ENCODE measurements at places on chromosomes 1 and 21. TPM values are rescaled to one million over a fixed set of nuclear protein-coding genes. Genes with fewer than 3 reads are reported as not detected.

DNA sequence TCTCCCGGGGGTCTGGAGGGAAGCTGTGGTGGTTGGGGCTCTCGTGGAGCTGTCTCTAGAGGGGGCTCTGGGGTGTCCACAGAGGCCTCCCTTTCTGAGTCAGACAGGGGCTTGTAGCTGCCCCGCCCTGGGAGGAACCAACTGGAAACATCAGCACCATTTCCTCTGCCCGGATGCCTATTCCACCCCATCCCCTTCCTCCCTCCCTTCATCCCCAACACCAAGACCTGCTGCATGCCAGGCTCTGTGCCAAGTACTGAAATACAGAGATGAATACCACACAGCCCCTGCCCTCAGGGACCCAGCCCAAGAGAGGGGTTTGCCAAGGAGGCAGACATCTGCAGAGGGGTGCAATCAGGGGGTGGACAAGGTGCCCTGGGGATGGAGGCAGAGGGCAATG lies 125.6 kb upstream of the ADAR start:
- no peak for DNase-seq

Gene GJA9
- polyA plus RNA-seq, result not detected

- DNase-seq, result no peak
Observed at GRCh38 chr1:150842343-150842742, 34.1 kb downstream of the ARNT start.

Gene CYYR1
- not detected for polyA plus RNA-seq

DNA sequence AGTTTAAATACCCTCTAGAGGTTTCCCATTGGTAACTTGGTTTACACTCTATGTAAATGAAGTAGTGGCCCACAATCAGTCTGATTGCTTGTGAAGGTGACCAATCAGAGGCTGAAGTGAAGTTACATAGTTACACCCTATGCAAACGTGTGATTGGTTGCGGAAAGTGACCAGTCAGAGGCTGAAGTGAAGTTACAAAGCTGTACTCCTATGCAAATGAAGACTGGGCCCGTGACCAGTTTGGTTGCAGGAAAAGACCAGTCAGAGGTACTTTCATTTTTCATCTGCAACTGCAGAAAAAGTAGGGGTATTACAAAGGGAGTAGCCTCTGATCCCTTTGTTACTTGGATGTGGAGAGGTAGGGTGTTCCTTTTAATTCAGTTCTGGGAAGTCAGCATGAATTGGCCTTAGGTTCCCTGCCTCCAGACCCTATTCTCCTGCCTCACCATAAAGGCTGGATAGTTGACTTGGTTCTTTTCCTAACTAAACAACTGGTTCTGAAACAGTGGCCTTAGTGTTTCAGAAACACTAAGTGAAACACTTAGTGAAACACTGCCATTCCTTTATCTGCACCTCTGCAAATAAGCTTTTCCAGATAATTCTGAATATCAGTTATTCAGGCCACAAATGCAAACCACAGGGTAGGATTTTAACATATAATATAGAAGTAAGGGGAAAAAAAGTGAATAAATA lies 39.3 kb downstream of the MAGI3 start:
- peak; percentile 27 for DNase-seq

GRCh38 chr1:79554688-79555087 lies 548.2 kb upstream of the ADGRL4 start:
- DNase-seq, result no peak

DNA sequence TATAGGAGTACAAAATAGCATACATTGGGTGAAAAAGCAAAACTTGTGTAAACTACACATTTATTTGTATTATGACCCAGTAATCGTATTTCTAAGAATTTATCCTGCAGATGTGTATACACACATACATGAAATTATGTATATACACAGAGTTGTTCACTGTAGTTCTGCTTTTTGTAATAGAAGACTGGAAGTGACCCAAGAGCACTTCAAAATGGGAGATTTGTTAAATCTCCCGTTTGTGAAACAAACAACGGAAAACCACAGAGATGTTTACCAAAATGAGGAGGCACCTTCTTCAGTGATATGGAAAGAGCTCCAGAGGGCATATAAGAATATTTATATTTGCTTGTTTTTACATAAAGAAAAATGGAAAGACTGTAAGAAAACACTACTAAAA lies 18.0 kb upstream of the MNDA start:
- no peak for DNase-seq

Gene CFHR4
- 0.06 TPM for polyA plus RNA-seq

Gene CD84
- not detected for polyA plus RNA-seq

DNA sequence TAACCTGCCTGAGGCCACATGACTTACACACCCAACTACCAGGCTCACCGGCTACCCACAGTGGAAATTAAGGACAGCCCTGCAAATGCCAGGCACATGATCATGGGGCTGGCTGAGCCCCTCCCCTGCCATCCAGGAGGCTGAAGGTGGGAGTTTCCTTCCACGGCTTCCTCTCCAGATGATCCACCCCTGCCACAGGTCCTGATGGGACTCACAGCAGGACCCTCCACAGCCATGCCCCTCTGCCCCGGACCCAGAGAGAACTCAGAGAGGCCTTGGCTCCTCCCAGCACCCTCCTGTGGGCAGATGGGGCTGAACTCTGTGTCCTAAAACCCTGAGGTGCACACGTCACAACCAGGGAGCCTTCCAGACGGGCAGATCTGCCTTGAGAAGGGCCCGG lies 29.1 kb upstream of the CASZ1 start:
- DNase-seq, result no peak

DNA sequence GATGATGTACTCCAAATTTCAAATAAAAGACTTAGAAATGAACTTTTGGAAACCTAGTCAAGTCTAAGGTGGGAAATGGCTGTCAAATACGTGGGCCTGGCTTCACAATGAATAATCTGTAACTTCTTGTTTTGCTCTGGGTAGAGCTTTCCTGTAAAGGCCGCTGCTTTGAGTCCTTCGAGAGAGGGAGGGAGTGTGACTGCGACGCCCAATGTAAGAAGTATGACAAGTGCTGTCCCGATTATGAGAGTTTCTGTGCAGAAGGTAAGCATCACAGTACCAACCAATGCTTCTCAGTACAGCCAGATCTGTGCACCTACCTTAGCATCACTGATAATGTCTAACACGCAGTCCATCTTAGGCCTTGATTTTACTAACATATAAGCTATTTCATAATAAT lies 73.6 kb downstream of the TPR start:
- no peak for DNase-seq

- peak; percentile 73 for DNase-seq
Observed at GRCh38 chr1:99503276-99503747, 142.6 kb upstream of the PALMD start.

Gene KCNK1
- 0.48 TPM for polyA plus RNA-seq

All from fibroblast of lung (primary cell).